T1000 (cell line): ENCODE measurements at places on chromosomes 7 and 10.

GRCh38 chr7:83347945-83348444 lies 185.3 kb upstream of the PCLO start:
- DNase-seq = no peak

- no peak for DNase-seq
Observed at GRCh38 chr10:42984761-42985325, 92.0 kb upstream of the RET start.

DNA sequence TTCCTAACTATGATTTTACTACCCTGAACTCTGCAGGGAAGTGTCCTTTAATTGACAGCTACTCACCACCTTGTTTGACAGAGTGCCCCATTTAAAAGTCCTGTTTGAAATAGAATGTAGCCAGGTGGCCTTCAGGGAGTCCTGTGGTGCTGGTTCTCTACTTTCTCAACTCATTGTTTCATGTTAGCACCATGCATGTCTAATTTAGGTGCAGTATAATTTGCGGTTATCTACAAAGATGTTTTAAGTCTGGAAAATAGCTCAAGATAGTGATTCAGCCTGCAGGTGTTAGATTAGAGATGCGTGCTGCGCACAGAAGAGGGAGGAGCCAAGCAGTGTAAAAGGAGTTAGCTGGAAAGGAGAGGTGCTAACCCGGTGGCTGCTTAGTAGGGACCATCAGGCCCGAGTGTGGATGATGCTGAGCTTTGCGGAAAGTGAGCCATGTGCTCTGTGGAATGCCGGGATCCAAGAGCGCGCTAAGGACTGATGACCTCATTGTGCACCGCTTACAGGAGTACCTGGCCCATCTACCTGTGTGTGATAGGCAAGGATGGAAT lies 1.2 kb downstream of the CCM2 start:
- no peak for DNase-seq

GRCh38 chr10:110746254-110746826 lies 102.2 kb downstream of the RBM20 start:
- no peak for DNase-seq

GRCh38 chr10:126387041-126387921 lies 996 bp downstream of the ADAM12 start:
- DNase-seq = peak; percentile 78

GRCh38 chr7:158020706-158021095 lies 566.9 kb downstream of the PTPRN2 start:
- DNase-seq = no peak

- no peak for DNase-seq
Observed at GRCh38 chr10:61814160-61814559, 87.3 kb upstream of the ARID5B start.

DNA sequence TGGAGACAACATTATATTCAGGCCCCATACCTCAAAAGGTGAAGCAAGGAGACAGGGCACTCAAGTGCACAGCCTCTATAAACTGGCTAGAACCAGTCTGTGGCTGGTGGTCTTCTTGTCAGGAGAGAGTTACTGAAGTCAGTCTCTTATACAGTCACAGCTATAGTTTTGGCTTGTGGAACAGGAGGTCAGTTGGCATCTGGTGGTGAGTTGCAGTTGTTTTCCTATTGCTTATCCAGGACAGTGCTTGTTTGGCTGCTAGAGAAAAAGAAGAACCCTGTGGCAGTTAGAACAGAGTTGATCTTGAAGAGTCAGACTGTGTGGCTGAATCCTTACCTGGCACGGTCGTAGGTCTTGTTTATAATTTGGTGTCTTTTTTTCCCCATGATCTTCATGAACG lies 17.3 kb downstream of the CCM2 start:
- DNase-seq = no peak

GRCh38 chr10:59741048-59741447 lies 12.2 kb downstream of the MRLN start:
- DNase-seq = no peak

DNA sequence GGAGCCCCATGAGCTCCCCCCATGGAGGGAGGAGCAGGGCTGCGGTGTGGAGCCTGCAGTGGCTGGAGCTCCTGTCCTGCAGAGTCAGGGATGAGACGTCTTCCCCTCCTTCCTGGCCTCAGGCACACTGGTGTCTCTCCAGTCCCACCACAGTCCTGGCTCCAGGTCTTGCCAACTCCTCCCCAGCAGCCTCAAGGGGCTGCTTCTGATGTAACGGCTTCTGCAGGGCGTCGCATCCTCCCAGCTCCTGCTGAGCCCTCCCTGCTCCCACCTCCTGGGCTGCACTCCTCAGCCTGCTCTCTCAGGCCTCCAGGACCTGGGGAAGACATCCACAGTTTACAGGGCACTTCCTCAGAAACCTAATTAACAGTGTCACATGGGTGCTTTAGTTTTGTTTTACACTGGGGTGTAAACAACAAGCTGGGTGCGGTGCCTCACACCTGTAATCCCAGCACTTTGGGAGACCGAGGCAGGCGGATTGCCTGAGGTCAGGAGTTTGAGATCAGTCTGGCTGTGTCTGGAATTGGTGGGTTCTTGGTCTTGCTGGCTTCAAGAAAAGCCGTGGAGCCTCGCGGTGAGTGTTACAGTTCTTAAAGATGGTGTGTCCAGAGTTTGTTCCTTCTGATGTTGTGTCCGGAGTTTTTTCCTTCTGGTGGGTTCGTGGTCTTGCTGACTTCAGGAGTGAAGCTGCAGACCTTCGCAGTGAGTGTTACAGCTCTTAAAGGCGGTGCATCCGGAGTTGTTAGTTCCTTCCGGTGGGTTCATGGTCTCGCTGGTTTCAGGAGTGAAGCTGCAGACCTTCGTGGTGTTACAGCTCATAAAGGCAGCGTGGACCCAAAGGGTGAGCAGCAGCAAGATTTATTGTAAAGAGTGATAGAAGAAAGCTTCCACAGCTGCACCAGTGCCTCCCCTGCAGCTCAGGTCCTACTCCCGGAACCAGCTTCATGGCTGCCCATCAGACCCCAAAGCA lies 95.0 kb downstream of the PAXIP1 start:
- no peak for DNase-seq

DNA sequence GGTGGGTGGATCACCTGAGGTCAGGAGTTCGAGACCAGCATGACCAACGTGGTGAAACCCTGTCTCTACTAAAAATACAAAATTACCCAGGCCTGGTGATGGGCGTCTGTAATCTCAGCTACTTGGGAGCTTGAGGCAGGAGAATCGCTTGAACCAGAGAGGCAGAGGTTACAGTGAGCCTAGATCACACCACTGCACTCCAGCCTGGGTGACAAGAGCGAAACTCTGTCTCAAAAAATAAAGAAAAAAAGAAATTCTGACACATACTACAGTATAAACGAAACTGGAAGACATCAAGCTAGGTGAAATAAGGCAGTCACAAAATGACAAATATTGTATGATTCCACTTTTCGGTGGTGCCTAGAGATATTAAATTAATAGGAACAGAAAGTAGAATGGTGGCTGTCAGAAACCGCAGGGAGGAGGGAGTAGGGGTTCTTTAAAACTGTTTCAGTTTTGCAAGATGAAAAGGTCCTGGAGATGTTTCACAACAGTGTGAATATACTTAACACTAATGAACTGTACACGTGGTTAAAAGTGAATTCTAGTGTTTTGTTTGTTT lies 23.2 kb downstream of the PILRA start:
- DNase-seq = no peak

DNA sequence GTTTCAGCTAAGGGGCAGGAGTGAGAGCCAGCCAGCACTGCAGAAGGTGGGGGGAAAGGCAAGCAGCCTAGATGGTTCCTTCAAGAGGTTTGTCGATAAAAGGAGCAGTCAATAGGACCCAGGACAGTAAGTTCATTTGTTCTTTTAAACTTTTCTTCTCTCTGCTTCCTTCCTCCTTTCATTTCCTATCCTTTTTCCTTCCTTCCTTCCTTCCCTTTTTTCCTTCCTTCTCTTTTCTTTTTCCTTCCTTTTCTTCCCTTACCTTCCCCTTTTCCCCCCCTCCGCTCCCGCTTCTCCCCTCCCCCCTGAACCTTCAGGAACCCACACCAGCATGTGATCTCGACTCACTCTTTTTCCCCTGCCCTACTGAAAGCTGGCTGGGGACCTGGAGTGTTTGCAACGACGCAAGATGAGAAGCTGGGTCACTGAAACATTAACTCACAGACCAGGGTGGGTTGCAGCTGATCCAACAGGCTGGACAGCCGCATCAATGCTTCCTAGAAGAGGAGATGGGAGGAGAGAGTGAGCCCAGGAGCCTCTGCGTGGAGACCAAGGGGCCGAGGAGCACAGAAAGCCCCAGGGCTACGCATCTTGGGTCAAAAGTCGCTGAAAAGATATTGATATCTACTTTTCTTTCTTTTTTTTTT lies 103.4 kb upstream of the SDK1 start:
- DNase-seq = no peak

GRCh38 chr10:106660550-106660949 lies 504.0 kb downstream of the SORCS1 start:
- DNase-seq = no peak
